ENCODE measurements at places on chromosomes 16 and 17. TPM values are rescaled to one million over a fixed set of nuclear protein-coding genes. Genes with fewer than 3 reads are reported as not detected.

CES2 gene
- 67.7 TPM for polyA plus RNA-seq

- no peak for DNase-seq
These were observed 4.1 kb upstream of the ZNF19 start for GRCh38 chr16:71493213-71493612.

- DNase-seq = no peak
These were observed 1.8 kb downstream of the CCL5 start for GRCh38 chr17:35878361-35878760.

DNA sequence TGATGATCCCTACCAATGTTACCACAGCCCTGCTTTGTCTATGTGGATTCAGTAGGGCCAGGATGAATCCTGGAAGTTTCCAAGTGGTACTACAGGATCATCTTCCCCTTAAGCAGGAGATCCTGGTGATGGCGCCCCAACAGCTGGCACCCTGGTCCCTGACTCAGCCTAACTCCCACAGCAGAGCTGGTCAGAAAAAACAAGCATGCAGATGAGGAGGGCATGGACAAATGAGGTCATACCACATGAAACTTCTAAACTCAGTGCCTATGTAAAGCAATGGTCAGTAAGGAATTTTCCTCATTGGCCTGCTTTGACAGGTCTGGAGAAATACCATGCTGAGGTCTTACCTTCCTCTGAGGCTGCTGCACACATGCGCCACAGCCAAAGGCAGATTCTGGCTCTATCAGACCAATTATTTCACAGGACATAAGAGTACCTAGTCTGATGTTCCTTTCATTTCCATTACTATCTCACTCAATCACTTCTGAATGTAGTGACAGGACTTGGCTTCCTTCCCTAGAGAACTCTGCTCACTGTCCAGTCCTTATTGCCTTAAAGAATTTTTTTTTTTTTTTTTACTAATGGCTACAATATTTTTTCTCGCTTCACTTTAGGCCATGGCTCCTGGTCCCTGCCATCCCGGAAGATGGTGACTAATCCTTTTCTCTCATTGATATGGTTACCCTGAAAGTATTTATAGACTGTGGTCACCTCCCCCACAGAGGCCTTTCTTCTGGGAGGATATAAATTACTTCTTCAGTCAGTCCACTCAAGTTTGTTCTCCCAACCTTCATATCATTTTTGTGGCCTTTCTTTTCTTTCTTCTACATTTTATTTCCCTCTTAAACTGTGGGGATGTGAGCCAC is 525.2 kb upstream of the PSMD7 start:
- DNase-seq = no peak

DNA sequence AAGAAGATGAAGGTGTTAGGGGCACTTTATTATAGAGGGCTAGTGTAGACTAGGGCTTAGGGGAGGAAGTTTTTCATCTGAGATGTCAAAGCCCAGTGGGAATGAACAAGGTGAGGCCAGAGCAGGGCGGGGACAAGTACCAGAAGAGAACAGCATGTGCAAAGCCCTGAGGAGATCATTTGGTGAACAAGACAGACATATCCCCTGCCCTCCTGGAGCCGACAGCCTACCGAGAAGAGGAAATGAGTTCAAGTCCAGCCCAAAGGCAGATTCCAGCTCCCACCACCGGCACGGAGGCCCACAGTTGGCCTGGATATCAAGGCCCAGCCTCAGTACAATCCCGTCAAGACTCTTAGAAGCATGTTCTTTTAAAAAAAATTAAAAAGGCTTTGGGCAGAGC is 61.1 kb downstream of the C16orf78 start:
- DNase-seq = no peak

GRCh38 chr16:68889508-68890150 is 46.3 kb downstream of the TANGO6 start:
- no peak for DNase-seq

DNA sequence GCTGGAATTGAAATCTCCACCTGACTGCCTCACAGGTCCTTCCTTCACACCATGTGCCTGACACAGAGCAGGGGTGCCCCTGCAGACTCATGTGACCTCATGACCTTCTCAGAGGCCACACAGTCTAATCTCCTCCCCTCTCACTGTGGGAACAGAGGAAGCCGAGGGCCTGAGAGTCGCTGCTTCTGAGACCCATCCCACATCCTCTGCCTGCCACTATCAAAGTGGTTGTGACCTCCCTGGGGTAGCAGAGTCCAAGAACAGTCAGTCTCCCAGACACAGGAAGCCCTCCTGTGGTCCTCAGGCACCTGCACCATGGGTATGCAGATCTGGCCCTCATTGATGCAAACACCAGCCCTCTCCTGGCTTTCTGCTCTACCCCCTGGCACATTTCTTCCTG is 78.5 kb downstream of the RAB11FIP4 start:
- no peak for DNase-seq

DNA sequence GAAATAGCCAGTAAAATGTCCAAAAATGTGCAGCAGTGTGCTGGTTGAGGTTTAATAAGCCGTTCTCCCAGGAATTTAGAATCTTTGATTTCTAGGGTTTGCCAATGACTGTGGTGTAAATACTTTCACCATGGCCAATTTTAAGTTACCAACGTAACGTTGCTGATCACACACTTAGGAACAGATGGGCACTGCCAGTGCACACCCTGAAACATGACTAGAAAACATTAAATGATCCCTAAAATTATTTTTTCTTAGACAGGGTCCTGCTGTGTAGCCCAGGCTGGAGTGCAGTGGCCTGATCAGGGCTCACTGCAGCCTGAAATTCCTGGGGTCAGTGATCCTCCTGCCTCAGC is 3.2 kb downstream of the CA5A start:
- DNase-seq = no peak

GRCh38 chr17:6668727-6669425 is 17.3 kb downstream of the C17orf100 start:
- DNase-seq = no peak

GRCh38 chr16:72989579-72990551 is 58.1 kb downstream of the ZFHX3 start:
- DNase-seq = peak; percentile 53

GRCh38 chr17:11205659-11206058 is 35.4 kb upstream of the SHISA6 start:
- no peak for DNase-seq

GRCh38 chr16:49664221-49665215 is 191.4 kb downstream of the ZNF423 start:
- DNase-seq = peak; percentile 35

- no peak for DNase-seq
These were observed 595.9 kb downstream of the WWOX start for GRCh38 chr16:78695391-78695790.

GRCh38 chr17:39787041-39787440 is 49.3 kb downstream of the GRB7 start:
- DNase-seq = no peak

ABCC6 gene
- polyA plus RNA-seq = 42.1 TPM

GRCh38 chr16:52912565-52913173 is 140.0 kb downstream of the CHD9NB start:
- peak; percentile 79 for DNase-seq

DNA sequence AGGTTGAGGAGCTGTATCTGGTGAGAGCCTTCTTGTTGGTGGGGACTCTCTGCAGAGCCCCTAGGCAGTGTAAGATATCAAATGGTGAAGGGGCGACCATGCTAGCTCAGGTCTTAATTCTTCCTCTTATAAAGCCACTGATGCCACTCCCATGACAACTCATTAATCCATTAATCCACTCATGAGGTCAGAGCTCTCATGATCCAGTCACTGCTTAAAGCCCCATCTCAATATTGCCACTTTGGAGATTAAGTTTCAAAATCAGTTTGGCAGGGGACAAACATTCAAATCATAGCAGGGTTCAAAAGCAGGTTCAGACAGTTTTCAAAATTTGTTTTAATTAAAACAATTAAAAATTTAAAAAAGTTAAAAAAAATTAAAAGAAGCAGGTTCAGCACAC is 13.1 kb upstream of the SPECC1 start:
- DNase-seq = no peak

SDR42E2 gene
- not detected for polyA plus RNA-seq

DNA sequence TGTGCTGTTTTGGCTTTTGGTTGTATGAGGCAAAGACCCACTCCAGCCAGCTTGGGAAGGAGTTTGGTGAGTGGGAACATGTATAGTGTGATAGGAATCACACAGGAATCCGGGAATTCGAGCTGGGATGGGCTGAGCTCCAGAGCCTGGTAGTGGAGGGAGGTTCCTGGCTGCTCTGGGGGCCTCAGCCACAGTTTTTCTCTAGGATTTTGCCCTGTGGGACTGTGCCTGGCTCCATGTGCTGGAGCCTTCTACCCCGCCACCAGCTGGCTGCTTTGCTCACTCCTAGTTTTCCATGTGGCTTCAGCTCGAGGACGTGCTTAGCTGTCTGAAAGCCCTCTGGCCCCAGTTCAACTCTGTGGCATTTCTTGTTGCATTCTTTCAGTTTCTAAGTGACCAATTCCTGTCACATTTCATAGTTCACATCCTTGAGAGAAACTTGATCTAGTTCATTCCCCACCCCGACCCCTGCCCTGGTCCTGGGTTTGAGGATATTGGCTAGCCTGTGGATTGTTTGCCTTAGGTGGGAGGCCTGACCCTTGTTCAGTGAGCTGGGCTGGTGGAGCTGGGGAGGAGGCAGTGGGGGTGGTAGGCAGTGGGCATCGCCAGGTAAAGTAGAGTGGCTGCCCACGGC is 5.0 kb downstream of the SEC14L1 start:
- DNase-seq = peak; percentile 71

DNA sequence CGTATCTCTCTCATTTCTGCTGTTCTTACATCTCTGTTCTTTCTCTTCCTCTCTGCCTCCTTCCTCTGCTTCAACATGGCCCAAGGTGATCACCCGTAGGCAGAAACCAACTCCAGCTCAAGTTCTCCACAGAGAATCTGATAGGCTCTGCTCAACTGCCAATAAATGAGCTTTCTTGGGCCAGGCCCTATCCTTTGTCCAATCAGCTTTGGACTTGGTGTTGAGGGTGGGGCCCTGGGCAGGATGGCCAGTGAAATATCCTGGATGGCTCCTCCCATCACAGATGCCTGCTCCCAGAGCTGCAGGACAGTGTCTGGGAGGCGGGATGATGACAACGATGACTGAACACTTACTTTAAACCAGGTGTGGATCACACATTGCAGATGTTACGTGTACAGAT is 17.4 kb upstream of the BRD7 start:
- no peak for DNase-seq

GRCh38 chr17:37648555-37648954 is 5.3 kb upstream of the DDX52 start:
- no peak for DNase-seq

Data from hepatocyte (in vitro differentiated cells).